ENCODE measurements at places on chromosomes 12 and 14.

DNA sequence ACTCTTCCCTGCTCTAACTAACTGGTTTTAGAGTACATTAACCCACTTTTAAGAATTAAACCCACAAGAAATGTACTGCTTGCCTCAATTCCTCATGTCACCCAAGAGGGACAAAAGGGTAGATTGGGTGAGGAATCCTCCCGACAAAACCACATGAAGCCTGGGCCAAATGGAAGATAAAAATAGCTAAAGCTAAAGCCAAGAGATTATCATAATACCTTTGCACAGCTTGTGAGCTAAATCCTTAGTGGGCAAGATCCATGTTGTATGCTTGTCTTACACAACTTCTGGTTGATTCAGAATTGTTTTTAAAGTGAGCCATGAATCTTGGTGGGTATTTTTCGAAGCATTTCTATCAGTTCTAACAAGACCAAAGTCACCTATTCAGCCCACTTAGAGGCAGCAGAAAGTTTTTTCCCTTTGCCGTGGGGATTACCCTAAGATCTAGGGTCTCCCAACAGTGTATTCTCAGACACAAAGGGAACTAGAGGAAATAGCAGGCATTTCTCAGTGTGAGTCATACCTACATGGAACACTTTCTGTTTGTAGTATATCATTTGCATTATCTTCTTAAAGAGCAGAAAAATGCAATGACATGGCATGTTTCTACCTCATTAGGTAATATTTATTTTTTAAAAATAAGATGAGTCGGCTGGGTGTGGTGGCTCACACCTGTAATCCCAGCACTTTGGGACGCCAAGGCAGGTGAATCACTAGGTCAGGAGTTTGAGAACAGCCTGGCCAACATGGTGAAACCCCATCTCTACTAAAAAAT lies 616.6 kb downstream of the KCNH5 start:
- DNase-seq = no peak

- DNase-seq = no peak
These were observed 1109.2 kb downstream of the FLRT2 start for GRCh38 chr14:86639146-86639545.

DNA sequence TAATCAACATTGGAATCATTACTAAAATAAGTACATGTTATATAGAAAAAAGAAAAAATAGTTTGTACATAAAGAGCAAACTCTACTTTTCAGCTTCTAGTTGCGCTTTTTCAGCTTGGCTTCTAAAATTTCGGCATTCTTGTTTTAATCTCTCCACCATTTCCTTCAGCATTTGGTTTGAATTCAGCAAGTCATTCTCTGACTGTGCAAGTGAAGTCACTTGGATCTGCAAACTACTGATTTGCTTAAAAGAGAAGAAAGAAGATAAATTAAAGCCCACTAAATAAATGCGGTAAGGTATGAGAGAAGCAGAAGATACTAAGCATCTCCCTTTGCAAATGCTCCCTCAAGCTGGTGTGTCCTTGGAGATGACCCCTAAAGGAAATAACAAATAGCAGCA lies 126.3 kb downstream of the CEP83 start:
- DNase-seq = no peak

DNA sequence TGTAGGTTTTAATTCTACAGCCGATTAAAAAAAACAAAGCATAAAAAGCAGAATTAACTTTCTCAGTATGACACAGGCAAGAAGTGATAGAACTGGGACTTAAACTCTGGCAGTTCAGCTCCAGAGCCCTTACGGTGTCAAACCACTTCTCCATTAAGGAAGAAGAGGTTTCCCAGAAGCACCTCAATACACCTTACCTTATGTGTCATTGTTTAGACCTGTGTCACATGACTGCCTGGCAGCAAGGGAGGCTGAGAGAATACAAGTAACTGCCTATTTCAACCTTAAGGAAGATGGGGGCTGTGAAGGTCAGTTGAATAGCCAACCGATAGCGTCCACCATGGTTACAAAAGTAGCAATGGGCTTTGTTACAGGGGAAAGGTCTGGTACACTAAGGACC lies 54.6 kb upstream of the ARHGAP5 start:
- DNase-seq = no peak

DNA sequence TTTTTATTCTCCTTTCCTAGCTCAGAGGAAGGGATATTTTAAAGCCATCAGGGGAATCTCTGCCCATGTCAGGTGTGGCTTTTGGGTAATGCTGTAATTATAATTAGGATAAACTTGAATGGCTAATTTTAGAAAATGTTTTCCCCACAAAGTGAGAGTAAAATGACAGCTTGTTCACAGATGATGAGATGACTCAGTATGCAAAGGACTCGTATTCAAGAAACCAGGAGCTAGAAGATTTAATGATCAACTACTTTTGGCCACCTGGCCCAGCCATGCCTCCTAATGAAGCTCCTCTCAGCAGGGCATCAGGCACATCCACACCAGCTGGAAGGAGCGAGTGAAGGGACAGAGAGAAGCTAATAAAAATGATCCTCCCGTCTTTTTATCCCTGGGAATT lies 29.0 kb upstream of the PLEKHG7 start:
- DNase-seq = no peak
